ENCODE measurements at places on chromosomes 1 and 21.

- no peak for DNase-seq
These were observed 1.9 kb downstream of the FTCD start for GRCh38 chr21:46153247-46154154.

DNA sequence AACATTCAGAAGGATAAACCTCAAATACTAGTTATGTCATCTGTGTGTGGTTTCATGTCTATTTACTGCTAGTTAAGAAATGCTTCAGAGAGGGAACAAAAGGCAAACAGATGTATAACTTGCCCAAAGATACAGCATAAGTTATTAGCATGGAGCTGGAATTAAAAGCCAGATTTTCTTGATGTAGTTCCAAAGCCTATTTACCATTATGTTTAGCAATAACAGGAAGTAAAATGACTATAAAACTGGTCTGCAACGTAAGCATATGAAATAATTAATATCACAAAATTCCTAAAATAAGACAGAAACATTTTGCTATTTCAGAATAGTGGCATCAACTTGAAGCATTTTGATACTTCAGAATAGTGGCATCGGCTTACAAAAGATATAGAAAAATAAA is 1232.8 kb downstream of the NCAM2 start:
- no peak for DNase-seq

DNA sequence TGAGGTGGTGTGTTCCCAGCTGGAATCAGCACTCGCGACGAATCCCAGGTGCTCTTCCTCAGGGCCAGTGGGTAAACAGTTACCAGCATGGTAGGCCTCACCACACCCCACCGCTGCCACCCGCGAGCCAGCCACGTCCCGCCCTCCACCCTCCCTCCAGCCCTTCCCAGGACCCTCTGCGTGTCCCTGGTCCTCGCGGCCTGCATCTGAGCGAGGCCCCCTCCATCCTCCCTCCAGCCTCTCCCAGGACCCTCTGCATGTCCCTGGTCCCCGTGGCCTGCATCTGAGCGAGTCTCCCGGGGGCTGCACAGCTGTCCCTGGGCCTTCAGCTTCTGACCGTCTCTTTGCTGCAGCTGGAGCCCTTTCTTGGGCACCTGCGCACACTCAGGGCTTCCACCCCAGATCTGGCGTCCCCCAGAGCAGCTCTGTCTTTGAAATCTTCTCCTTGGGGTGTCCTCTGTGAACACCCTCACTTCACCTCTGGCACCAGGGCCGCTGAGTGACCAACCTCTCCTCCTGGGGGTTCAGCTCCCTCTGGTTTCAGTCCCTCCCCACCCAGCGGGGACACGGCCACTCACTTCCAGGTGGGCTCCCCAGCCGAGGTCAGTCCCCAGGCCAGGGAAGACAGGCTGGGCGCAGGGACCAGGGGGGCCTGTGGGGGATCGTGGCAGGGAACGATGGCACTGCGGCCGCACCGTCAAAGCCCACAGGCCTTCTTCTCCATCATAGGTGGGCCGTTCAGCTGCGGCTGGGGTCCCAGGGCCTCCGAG is 57.8 kb upstream of the COL6A2 start:
- no peak for DNase-seq

GRCh38 chr1:157106813-157107189 is 7.2 kb upstream of the ETV3L start:
- DNase-seq, result no peak

- no peak for DNase-seq
These were observed 15.0 kb downstream of the OXCT2 start for GRCh38 chr1:39755965-39756659.

DNA sequence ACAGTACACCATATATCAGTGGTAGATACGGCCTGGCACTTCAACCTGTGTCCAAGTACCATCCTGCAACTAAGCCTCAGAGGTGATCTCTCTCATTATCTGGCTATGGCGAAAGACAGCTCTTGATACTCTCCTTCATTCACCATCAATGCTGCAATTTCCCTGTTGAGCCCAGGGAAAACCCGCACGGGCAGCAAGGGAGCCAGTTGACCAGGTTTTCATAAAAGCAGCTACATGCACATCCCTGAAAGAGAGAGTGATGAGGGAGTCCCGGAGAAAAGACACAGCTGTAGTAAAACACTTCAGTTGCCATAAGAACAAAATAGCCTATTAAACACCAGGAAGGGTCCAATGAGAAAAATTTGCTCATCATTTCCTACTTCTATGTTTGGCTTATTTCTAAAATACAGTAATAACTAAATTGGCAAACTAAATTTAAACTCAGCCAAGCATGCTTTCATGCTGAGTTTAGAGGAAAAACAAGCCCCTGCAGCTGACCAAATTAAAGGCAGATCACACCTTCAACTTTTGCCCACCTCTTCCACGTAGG is 68.3 kb downstream of the CAPZB start:
- no peak for DNase-seq

DNA sequence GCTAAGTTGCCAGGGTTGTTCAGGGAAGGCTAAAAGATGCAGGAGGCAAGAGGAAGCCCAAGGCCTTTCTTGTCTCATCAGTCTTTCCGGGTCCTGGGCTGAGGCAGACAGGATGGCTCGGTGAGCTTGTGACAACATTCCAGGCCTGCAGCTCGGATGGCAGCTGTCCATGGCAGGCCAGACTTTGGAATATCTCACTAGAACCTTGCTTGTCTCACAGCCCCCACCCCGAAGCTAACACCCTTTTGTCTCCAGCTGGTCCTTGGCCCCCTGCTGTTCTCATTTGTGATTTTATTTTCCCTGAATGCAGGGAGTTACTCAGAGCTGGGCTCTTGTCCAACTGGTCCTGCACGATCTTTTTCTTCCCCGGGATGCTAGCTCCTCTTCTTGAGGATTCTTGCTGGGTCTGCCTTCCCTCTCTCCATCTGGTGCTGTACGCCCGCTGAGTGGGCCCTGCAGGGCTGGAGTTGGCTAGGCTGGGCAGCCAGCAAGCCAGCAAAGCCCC is 477.2 kb upstream of the CAMK1G start:
- DNase-seq, result no peak

Measured in hematopoietic multipotent progenitor cell (in vitro differentiated cells).